ENCODE measurements at places on chromosomes 1 and 21.

DNA sequence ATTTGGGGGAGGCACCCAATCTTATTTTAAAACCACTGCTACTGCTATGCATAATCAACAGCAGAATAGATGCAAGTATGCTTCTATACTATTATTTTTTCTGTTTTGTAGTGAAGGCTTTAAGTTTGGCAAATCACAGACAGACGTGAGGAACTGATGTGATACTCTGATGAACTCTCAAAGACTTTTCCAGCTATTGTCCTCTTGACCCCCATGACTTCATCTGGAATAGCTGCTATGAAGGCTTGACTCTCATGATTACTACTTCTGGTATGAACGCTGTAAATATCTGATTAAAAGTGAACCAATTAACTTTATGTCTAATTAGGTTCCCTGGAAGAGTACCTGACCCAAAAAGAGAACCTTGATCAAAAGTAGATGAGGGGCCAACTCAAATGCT is 49.1 kb downstream of the EYA3 start:
- DNase-seq, result no peak

- DNase-seq, result no peak
Measured at GRCh38 chr1:204493984-204494280, 673 bp downstream of the PIK3C2B start.

GRCh38 chr1:180256341-180257027 is 26.4 kb downstream of the LHX4 start:
- no peak for DNase-seq

DNA sequence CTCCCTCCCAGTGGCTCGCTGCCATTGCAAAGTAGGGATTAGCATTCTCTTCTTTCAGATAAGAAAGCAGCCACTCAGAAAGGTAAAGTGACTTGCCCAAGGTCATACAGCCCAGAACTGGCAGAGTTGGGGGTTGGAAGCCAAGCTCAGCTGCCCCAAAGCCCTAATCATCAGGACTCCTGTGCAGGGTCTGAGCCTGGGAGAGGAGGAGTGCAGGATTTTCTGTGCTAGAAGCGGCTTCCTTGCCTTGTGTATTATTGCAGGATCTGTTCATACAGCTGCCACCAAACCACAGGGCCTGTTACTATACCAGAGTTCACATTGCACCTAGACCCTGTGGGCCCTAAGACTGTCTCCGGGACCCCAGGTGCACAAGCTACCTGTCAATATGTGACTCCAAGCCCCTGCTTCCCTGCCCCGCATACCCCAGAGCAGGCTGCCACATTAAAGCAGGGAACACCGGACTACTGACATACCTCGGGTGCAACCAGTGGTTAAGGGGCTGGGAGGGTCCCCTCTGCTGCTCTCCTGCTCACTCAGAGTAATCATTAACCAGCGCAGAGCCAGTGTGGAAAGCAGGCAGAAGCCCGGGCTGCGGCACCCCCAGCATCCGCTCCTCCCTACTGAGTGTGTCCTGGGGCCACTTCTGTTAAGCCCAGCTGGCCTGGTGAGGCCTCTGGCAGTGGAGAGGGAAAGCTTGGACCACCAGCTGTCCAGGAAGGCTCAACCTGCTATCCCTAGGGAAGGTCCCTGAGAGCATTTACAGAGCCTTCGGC is 15.8 kb downstream of the HSPG2 start:
- DNase-seq, result no peak

GRCh38 chr1:9291914-9292360 is 757 bp upstream of the SPSB1 start:
- DNase-seq, result no peak

DNA sequence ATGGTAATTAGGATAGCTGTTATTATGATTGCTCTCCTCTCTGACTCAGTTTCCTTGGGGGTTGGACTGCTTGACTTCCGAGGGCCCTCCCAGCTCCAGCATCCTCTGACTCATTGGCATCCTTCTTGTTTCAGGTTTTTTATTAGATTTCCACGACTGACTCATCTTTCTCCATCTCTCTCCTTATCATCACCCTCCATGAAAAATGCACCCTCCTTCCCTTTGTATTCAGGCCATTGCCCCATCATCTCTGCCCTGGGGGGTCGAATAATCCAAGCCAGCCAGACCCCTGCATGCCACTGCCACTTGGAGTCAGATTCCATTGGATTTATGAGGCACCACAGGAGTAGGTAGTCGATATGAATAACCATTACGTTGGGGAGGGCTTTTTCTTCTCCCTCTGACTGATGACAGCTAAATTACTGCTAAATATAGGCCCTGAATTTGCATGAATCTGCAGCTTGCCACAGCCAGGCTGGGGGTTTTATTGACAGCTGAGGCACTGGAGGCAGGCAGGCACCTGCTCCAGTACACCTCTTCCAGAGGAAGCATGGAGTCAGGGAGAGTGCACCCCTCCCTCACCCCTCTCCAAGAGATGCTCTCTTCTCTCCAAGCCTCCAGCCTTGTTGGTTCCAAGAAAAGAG is 91.7 kb downstream of the C1orf94 start:
- no peak for DNase-seq

DNA sequence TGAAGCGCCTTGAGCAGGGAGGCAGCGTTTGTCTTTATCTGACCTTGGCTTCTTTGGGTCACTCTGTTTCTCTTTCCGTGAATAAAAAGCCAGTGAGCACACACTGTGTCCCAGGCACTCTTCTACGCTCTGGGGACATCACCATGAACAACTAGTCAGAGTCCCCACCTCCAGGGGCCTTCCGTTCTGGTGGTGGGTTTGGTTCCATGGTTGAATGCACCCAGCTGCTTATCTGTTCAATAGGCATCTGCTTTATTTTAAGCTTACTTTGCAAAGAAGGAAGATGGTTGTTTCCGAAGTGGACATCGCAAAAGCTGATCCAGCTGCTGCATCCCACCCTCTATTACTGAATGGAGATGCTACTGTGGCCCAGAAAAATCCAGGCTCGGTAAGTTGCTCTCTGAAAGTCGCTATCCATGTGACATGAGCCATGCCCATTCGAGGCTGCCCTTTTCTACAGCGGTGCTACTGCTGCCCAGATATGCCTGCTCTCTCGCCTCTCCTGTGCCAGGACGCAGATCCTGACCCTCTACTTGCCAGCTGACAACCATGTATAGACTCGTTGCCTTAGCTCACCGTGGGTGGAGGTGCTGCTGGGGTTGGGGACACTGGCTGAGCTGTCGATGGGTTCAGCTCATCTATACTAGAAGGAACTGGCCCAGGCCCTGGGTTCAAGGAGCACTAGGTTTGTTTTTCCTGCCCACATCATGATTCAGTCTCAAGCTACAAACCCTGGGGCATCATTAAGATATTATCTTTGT is 5.9 kb downstream of the MX1 start:
- DNase-seq, result no peak

DNA sequence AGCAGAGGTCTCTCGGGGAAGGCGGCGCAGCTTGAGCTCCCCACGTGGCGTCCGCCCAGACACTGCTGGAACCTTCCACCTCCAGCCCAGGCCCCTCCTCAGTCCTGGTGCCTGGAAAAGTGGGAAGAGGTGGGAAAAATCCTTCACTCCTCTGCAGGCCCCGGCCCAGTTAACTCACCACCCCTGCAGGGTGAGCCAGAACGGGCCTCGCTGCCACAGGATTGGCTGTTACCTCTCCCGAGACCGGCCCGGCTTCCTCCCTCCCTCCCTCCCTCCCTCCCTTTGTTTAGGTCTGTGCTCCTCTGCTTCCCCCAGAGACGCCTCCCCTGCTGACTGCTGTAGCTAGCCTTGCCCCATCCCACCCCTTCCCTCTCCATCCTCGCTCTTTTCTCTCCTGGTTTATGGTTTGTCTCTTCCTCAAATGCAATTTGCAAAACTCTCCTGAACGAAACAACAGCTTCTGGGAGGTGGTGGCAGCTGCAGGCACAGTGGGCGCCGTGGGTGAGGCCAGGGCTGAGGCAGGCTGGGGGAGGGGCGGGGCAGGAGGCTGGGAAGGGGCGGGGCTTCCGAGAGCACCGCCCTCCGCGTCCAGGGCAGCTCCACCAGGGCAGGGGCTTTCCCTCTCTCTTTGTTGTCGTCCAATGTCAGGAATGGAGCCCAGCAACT is 6.5 kb downstream of the CAPN9 start:
- no peak for DNase-seq

GRCh38 chr1:162885265-162885664 is 24.3 kb upstream of the CCDC190 start:
- DNase-seq, result no peak

DNA sequence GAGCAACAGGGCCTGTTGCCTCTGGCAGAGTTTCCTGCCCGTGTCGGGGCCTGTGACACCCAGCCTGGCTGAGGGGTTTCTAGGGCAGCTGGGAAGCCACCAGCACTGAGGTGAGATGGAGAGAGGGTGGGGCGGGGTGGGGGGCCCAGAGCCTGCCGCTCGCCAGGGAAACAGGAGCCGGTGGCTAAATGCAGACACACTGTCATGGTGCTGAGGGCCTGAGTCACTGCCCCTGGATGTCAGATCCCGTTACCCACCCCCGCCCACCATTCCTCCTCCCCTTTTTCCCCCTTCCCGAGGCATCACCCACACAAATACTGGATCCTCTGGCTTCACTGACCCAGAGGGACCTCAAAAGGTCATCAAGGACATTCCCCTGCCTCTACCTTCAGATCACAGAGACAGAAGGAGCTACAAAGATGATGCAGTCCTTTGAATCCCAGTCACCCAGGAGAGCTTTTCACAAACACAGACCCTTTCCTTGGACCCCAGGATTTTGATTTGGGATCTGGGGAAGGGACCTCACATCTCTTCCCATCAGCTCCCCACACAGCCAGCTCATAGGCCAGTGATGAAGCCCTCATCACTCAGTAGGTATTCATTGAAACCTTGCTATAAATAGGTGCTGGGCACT is 1.9 kb upstream of the HSPB7 start:
- DNase-seq, result no peak

DNA sequence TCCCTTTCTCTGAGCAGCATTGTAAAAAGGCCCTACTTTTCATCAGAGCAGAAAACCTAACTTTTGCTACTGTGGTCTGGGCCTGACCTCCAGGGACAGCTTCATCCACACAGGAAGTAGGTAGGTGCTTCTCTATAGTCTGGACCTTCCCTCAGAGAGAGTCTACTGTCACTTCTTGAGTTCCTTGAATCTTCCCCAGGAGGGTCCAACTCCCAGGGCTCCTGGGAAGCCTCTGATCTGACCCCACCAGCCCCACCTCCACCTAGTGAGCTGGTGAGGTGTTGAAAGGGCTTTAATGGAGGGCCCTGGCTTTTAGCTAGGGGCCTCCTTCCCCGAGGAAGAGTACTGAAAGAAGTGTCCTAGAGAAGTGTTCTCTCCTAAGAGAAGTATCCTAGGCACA is 2.7 kb upstream of the VANGL2 start:
- no peak for DNase-seq

DNA sequence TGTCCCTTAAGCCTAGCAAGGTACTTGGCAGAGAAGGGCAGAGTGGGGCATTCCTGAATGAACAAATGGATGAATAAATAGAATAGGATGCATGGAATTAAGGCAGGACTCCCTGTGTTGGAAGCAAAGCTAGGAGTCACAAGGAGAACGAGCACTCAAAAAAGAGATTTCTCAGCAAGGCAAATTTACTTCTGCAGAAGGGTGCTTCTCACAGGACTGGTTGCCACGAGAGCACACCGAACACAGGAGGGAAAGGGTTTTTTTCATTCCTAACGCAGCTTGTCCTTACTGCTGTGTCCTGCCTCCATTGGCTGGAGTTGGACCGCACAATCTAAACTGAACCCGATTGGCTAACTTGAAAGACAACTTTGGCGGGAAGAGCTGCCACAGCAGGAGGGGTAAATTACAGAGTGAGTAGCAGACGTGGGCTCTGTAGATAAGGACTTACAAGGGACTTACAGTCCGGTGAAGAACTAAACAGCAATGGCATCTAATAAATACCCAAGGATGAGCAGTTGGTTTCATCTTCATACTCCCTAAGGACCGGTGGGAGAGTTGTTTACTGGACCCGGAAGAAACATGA is 52.4 kb downstream of the KIF26B start:
- DNase-seq, result no peak

GRCh38 chr1:212452323-212453155 is 19.8 kb downstream of the NENF start:
- peak; percentile 67 for DNase-seq

GRCh38 chr1:86829321-86829720 is 84.6 kb downstream of the SELENOF start:
- DNase-seq, result no peak

DNA sequence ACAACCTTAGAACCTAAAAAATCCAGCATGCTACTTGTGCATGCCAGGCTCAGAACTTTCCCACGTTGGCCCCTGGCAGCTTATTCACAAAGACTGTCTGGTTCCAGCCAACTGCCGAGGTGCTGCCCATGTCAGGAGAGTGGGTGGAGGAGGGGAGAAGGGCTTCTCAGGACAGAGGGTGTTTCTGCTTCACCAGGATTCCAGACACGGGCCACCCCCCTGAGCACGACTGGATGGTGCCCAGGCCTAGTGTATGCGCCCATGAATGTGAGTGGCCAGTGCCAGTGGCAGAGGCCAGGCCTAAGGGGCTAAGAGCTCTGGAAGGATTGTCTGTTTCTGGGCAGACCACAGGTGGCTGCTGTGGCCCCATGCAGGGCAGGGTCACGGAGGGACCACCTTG is 148.2 kb upstream of the COL6A1 start:
- DNase-seq, result no peak

- DNase-seq, result peak; percentile 90
Measured at GRCh38 chr1:51506537-51506936, 12.5 kb downstream of the EPS15 start.

DNA sequence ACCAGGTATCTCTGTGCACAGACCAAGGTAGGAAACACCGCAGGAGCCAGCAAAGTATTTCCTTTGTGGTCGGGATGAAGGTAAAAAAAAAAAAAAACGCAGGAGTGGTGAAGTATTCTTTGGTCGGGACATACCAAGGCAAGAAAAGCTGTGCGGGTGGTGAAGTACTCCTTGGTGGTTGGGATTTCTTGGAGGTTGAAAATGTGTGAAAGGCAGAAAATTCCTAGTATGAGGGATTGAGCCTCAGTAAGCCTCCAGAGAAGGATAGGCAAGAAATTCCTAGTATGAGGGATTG is 802.6 kb downstream of the PLA2G4A start:
- DNase-seq, result no peak

- no peak for DNase-seq
Measured at GRCh38 chr1:150126811-150127210, 22.9 kb upstream of the PLEKHO1 start.

DNA sequence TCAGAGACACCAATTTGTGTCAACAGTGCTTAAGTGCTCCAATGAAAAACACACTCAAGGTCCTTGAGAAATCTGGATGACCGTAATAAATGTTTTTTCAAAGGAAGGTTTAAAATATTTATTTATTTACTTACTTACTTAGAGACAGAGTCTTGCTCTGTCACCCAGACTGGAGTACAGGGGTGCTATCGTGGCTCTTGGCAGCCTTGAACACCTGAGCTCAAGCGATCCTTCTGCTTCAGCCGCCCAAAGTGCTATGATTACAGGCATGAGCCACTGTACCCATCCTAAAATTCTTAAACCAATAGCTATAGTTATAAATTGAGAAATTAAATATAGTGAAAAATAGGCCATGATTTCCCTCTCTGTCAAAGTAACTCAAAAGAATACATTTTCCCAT is 17.3 kb upstream of the ERICH3 start:
- no peak for DNase-seq

- DNase-seq, result no peak
Measured at GRCh38 chr1:37031429-37031828, 2.9 kb downstream of the GRIK3 start.

All from fibroblast of the conjunctiva (primary cell).